ENCODE measurements at places on chromosomes 13 and 19. TPM values are rescaled to one million over a fixed set of nuclear protein-coding genes. Genes with fewer than 3 reads are reported as not detected.

FFAR1 gene
- not detected for total RNA-seq

LIG1 gene
- 83.8 TPM for total RNA-seq

CGB5 gene
- total RNA-seq = 35.7 TPM

FBL gene
- 345 TPM for total RNA-seq

GRCh38 chr13:49806126-49806536 is 13.6 kb upstream of the KPNA3 start:
- no peak for DNase-seq

GRCh38 chr13:113665597-113666328 is 1.3 kb upstream of the GRK1 start:
- DNase-seq = no peak

DNA sequence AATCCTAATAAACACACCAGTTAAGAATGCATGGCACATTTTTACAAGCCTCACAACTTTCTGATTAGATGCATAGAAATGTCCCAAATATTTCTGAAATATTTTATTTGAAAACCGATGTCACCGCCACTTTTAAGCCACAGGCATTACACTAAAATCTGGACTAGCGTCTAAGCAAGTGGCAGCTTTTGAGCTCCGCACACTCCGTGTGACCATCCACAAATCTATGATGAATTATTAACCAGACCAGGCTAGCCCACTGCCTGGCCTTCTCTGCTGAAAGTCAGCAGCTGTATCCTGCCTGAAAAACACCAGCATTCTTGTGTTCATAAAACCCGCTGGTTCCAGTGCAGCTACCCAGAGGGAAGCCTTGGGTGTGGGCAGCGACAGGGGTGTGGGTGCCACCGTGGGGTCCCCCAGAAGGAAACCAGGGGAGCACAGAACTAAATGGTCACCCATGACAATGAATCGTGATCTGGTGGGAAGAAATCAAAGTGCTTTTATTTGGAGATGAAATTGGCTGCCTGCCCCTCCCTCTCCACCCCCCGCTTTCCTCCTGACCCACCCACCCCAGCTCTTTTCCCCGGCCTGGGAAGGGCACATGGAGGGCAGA is 13.8 kb downstream of the RASA3 start:
- DNase-seq = peak; percentile 44

GRCh38 chr19:49786376-49786820 is 19.6 kb downstream of the AP2A1 start:
- DNase-seq = peak; percentile 39

- no peak for DNase-seq
Measured at GRCh38 chr13:114103801-114104654, 28.4 kb downstream of the RASA3 start.

DNA sequence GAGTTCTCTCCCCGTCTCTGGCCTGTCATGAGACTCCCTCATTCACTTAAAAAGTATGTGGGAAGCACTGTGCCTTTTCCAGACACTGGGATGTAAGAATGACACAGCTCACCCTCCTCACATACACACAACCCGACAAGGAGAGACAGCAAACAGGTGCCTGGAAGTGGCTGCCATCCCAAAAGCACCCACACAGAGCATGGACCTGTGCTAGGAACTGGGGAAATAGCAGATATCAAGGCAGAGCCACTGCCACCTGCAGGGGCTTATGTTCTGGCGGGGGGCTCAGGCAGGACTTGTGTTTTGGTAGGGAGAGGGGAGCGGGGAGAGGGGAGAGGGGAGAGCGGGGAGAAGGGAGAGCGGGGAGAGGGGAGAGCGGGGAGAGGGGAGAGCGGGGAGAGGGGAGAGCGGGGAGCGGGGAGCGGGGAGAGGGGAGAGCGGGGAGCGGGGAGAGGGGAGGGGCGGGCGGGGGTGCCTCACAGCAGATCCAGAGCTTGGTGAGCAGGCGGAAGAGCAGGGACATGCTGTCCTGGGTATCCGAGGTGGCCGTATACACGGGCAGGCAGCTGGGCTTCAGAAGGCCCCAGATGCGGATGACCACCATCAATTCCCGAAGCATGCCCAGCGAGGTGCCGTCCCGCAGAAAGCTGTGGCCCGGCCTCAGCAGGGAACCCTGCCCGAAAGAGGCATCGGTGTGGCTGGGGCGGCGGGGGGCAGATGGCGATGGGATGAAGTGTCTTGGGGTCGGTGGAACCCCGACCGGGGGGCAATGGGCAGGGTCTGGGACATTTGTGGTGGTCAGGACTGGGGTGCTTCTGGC is 12.2 kb downstream of the CFD start:
- DNase-seq = peak; percentile 41

DNA sequence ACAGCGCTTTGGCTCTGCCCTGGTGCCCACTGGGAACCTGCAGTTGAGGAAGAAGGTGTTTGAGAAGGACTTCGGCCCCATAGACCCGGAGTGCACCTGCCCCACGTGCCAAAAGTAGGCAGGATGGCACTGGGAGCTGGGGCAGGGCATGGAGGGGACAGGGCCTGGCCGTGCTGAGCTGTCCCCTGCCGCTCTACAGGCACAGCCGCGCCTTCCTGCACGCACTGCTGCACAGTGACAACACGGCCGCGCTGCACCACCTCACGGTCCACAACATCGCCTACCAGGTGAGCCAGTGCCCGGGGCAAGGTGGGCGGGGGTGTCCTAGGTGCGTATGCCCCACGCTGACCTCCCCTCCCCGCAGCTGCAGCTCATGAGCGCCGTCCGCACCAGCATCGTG is 5.1 kb upstream of the DNM2 start:
- DNase-seq = no peak

DNA sequence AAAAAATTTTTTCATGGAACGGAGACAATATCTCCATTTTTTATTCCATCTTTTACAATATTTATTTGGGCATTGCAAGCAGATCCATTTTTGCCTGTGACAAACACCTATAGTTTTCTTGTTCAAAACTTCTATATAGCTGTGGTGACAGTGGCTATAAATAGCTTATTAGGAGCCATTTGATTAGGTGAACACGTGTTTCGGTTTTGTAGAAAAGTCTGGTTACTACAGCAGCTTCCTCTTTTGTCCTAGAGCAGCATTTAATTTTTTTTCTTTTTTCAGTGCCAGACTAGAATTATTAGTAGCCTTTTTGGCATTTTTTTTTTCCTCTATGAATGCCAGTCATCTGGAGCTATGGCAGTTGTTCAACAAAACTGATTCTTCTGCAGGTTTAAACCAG is 123.5 kb downstream of the RXFP2 start:
- no peak for DNase-seq

DNA sequence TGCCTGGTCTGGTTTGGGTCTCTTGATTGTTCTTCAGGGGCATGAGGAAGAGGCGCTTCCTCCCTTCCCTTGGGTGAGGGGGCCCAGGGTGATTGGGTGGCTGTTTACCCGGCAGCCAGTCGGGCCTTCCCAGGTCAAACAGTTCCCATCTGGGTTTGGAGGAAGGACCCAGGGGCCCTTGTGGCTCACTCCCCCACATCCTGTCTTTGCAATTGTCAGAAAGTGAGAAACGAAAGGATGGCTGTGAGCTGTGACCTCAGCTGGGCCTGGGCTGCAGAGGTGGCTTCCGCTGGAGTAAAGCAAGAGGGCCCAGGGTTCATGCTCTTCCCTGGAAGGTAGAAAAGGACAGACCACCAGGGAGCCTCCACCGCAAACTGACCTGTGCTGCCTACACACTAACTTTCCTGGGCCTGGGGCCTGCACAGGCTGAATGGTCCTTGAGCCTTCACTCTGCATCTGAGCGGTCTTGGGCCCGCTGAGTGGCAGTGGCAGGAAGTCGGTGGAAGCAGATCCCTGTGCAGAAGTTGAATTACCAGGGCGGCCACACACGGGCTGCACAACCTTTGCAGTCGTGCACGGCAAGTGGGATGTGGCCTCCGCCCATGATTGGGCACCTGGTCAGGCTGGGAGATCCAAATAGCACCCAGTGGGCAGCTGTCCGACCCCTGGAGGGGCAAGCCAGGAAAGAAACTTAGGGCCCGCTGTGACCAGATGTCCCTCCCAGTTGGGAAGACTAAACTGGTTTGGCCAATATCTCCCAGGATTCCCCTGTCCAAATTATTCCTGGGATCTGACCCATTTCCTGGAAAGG is 5.3 kb upstream of the CD79A start:
- DNase-seq = peak; percentile 41

Measured in Daoy (cell line).